ENCODE measurements at places on chromosomes 7 and 10.

DNA sequence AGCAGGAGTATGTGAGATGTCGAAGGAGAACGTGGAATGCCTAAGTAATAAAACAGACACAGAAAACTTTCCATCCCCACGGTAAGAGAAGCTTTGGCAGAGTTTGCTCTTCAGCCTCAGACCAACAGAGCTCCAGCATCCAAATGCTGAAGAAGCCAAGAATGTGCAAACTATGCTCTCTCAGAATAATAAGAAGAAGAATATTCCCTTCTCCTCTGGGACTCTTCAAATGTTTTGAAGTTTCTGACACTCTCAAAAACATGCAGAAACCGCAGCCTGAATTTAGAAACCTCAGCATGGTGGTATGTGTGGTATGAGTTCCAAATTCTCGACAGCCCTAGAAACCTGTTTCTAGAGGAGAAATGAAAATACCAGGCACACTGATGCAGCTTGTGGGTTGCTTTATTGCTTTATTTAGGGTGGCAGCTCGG, 113.3 kb downstream of the KCNMA1 start:
- DNase-seq = no peak

- no peak for DNase-seq
Measured at GRCh38 chr10:25901199-25901598, 32.8 kb upstream of the MYO3A start.

DNA sequence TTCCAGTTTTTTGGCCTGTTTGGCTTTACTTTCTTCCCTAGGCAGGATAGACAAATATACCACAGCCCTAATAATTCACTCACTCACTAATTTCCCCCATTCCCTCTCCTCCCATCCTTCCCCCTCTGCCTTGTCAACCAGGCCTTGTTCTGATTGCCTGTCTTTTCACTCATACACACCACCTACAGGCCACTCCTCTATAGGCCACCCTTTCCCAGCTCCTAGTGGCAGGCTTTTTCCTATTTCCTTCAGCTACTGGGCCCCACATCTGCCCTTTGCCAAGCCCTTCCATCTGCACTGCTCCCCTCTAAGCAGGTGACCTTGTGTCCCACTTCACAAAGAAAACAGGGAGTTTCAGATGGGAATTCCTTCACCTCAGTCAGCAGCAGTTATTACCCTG, 59.8 kb upstream of the MSRB2 start:
- DNase-seq = no peak

GRCh38 chr10:93867525-93867924, 26.3 kb upstream of the SLC35G1 start:
- no peak for DNase-seq

Data from T-helper 9 cell (primary cell).